ENCODE measurements at places on chromosomes 13 and 19.

GRCh38 chr13:65540175-65540574, 1690.0 kb downstream of the PCDH9 start:
- no peak for DNase-seq

DNA sequence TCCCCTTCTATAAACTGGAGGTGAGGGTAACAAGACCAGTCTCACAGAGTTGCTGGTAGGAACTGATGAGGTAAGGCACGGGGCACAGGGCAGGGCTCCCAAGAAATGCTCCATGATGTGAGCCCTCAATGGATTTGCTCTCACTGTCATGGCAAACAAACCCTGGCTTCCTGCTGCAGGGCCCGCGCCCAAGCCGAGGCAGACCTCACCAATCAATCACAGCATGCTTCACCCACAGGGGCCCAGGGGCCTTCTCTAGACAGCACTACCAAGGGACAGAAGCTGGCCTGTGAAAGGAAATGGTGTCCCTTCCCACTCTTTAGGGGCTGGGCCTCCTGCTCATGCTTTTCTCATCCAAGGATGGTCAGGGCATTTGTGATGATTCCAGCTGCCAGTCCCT, 25.9 kb upstream of the PLA2G4C start:
- no peak for DNase-seq

DNA sequence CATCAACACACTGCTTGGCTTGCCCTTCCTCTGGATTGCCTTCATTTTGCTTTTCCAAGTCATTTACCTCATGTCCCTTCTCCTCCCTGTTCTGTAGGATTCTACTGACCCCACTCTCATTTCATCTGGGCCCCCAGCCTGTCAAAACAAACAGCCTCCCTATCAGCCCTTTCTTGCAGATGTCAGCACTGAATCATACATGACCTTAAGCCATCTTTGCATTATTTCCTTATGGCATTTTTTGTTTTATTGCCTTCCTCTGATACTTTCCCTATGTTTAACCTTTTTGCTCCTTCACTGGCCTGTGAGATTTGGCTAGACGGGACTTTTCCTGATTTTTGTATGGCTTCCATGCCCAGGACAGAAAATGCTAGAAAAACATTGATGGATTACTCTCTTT, 8.7 kb downstream of the LRCH1 start:
- DNase-seq: no peak

GRCh38 chr13:95059306-95059705, 241.9 kb downstream of the ABCC4 start:
- DNase-seq: no peak

DNA sequence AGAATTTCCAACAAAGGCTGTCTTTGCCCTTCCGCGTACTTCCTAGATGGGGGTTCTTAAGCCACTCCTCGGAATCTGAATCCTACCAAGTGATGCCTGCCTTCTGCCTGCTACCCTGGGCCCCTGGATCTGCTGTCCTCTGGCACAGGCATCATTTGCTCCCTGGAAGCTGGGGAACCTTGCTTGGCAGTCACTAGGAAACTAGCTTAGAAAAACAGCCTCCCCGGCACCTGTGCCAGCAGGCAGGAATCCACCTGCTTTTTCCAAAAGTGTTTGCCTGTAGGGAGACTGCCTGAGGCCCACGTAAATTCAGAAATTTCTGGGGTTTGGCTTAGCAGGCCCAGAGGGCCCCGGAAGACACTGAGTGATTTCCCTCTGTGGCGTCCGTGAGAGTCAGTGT, 442.4 kb downstream of the TSHZ3 start:
- no peak for DNase-seq

DNA sequence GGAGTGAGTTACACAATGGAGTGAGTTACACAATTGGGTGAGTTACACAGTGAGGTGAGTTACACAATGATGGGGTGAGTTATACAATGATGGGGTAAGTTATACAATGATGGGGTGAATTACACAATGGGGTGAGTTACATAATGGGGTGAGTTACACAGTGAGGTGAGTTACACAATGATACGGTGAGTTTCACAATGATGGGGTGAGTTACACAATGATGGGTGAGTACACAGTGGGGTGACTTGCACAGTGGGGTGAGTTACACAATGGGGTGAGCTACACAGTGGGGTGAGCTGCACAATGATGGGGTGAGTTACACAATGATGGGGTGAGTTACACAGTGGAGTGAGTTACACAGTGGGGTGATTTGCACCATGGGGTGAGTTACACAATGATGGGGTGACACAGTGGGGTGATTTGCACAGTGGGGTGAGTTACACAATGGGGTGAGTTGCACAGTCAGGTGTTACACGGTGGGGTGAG, 52.5 kb upstream of the GAS6 start:
- DNase-seq: no peak

Data from KG1 (cell line).